Glutamatergic neuron (in vitro differentiated cells): ENCODE measurements at places on chromosomes 7 and 10.

GRCh38 chr7:104550362-104550761 lies 222.0 kb downstream of the LHFPL3 start:
- DNase-seq = no peak

DNA sequence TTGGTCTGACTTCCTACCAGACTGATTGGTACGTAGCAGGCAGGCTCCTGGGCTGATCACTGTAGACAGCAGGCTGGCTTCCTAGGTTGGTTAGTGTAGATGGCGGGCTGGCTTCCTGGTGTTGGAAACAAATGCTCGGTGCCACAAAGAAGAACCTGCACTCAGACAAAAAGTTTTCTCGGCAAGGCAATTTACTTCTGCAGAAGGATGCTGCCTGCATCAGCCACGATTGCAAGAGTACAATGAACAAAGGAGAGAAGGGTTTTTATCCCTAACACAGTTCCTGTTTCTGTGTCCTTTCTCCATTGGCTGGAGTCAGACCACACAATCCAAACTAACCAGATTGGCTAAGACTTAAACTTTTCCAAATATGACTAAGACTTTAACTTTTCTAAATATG lies 123.6 kb upstream of the PPP2R2D start:
- DNase-seq = no peak

DNA sequence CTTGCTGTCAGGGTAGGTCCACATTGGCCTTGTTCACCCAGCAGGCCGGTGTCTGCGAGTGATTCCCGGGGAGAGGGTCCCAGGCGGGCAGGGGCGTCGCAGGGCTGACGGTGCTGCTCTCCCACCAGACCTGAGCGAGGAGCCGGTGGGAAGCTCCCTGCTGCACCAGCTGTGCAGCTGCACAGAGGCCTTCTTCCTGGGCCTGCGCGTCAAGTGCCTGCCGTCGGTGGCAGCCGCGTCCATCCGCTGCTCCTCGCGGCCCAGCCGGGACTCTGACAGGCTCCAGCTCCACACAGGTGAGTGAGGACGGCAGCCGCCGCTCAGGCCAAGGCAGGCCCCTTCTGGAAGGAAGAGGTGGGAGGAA lies 14.6 kb downstream of the AMZ1 start:
- DNase-seq = no peak

DNA sequence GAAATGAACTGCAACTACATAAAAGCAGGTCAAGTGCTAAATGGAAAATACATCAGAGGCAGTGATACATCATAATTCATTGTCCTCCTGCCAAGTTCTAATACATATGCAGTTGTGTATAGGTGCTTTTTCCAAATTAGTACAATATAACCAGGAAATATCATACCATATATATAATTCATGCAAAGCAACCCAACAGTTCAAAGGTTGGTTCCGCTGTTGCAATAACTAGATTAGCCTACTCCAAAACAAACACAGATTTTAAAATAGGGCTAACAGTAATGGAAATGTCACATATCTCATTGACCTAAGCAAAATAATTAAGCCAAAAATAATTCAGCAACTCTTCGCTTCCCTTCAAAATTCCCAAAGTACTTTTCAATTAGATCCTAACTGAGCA lies 88.9 kb upstream of the NEBL start:
- DNase-seq = no peak

- no peak for DNase-seq
Measured at GRCh38 chr10:119318411-119319160, 111.2 kb downstream of the GRK5 start.

DNA sequence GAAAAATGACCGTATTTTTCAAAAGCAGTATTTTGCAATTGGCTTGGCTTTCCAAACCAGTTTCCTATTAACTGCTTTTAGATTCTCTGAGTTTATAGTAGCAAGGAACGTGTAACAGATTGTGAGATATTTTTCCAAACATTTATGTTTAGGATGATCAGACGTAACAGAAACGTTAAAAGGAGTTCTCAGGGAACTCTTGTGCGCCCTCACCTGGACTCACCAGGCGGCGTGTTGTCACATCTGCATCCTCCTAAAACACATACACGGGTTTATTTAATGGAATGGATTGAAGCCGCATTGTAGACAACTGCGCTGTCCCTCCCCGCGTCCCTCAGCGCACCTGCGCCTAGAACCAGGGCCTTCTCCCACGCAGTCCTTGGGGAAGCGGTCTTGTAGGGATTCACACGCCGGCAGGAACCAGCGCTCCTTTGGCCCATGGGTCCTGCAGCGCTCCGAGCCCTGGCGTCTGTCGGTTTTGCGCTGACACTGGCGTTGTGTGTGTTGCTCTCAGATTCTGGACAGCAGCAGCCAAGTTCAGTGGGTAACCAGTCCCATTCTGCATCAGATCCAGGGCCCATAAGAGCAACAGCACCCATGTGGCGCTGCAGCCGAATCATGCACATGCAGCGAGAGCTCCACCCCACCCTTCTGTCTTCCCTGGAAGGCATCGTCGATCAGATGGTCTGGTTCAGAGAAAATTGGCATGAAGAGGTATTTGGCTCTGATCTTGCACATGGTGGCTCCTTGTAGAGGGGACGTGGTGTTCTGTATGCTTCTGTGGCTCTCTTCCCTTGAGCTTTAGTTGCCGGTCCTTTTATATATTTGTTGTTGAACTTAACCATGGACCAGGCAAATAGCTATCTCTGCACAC lies 114.9 kb downstream of the TRRAP start:
- no peak for DNase-seq
